ENCODE measurements at places on chromosomes 11 and 22.

DNA sequence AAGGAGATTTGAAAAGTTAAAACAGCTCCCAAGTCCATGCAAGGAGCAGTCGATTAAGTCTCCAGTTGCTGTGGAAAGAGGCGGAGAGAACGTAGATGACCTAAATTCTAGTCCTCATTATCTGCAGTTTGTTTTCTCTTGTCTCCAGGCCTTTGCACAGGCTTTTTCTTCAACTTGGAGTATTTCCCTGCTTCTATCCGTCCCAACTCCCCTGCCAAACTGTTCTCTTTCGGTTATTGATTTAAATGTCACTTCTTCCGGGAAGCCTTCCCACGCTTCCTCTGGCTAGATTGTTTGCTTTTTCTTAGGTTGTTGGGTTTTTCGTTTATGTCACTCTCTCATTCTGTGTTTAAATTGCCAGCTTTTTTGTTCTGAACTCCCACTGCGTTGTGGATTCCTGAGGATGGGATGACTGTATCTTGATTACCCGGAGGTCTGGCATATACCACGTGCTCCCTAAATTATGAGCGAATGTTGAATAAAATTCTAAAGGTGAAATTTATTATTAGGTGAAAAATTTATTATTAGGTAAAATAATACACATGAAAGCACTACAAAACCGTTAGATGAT is 463 bp downstream of the TMEM126B start:
- DNase-seq, result peak; percentile 10

DNA sequence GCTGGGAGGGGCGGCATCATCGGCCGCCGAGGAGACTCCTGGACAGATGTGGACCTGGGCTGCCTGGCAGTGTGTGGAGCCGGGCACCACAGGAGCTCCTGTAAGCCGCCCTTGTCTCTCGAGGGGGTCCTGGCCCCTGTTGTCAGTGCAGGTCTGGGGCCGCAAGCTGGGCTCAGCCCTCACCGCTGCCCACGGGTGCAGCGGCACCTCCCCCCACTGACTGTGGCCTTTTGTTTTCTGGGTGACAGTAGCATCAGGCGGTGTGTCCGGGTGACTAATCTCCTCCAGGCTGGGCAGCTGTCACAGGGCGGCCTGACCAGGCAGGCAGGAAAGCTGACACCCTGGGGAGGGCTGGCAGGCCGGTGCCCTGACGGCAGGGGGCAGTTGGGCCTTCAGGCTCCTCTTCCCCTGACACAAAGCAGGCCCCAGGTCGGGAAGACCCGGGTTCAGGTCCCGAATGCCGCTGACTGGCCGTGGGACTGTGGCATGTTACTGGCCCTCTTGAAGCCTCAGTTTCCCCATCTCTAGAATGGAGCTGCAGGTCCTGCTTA is 16.3 kb downstream of the DGKZ start:
- DNase-seq, result no peak

DNA sequence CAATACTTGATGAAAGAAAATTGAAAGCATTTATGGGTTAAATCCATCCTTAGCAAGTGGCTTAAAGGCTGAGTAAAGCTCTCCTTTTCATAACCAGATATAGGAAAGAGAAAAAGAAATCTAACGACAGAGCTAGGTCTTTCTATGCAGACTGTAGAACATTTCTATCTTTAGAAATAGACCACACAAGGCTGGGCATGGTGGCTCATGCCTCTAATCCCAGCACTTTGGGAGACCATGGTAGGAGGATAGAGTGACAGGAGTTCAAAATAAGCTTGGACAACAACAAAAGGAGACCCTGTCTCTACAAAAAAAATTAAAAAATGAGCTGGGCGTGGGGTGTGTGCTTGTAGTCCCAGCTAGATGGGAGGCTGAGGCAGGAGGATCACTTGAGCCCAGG is 90.7 kb downstream of the APOL5 start:
- DNase-seq, result no peak

GRCh38 chr11:7591987-7592386 is 78.2 kb downstream of the PPFIBP2 start:
- DNase-seq, result no peak

DNA sequence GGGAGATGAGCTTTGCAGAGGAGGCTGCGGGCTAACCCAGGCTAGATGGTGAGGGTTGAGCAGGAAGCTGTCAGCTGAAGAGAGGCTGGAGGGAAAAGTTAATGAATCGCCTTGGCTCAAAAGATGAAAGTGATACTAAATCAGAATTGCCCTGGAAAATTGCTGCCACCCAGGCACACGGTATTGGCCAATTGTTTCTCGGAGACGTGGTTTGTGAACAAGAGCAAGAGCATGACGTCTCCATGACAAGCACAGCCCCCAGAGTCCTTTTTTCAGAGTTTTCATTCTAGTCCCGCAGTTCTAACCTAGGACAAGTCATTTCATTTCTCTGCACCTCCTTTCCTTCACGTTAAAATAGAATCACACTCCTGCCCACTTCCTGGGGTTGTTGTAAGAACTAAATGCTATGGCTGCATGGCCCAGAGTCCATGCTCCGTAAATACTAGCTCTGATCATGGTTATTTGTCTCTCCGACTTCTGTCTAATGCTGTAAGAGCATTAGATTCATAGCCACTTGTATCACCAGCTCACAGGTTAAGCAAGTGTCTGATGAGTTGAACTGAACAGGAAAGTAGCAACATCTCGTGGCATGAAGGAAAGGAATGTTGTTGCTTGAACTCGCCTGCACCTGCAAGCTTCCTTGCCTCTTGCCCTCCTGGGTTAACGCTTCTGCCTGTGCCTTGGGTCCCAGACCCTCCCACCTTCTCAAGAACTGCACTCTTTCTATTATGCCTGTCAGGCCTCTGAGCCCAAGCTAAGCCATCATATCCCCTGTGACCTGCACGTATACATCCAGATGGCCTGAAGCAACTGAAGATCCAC is 33.8 kb upstream of the NUP50 start:
- no peak for DNase-seq

DNA sequence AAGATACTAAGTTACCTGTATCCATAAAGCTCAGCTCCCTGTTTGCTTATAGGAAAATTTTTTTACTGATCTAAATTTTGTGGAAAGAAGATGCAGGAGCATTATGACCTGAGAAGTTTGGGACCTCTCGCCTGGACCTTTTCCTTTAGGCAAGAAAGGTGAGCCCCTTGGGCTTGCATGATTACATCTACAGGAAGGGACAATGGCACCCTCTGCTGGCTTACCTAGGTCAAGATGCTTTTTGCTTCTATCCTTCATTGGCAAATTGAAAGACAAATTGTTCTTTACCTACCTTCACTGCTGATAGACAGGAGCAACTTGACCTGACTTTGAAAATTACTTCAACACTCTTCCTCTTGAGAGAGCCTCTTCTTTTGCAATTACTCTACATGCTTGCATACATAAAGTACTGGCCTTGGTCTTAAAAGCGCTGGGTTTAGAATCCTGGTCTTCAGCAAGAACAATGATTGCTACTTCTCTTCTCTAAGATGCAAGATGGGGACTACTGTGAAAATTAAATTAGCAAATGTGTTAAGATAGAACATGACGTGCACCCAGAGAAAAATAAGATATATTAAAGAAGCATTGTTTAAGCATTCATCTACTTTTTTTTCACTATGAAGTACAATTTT is 147.2 kb downstream of the TRPC6 start:
- peak; percentile 39 for DNase-seq

GRCh38 chr22:30777587-30777986 is 82.9 kb downstream of the OSBP2 start:
- DNase-seq, result no peak

GRCh38 chr11:20731676-20732215 is 62.4 kb downstream of the NELL1 start:
- no peak for DNase-seq

- DNase-seq, result peak; percentile 96
These were observed 723.0 kb downstream of the KCNA4 start for GRCh38 chr11:29293825-29294224.

GRCh38 chr22:39298241-39298987 is 21.0 kb downstream of the RPL3 start:
- no peak for DNase-seq

GRCh38 chr22:19637408-19638281 is 76.7 kb upstream of the SEPTIN5 start:
- no peak for DNase-seq

DNA sequence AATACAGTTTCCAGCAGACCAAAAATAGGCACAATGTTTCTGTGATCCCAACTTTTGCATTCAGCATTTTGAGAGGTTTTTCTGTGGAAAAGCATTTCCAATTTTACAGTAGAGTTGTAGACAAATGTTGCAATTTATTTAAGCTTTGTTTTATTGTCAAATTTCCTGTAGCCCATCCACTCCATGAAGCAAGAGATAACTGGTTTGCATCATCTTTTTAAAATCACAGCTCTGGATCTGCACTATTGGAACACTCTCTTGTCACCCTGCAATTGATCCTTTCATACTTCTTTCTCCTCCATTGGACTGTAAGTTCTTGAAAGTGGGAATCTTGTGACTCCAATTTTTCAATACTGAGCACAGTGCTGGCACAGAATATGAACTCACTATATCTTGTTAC is 86.0 kb downstream of the MAML2 start:
- no peak for DNase-seq

- no peak for DNase-seq
These were observed 324.6 kb downstream of the CADM1 start for GRCh38 chr11:115179636-115180035.

- DNase-seq, result no peak
These were observed 314.2 kb upstream of the SORL1-AS1 start for GRCh38 chr11:121766991-121767390.

- DNase-seq, result no peak
These were observed 40.7 kb downstream of the LMO1 start for GRCh38 chr11:8222820-8223512.

- DNase-seq, result peak; percentile 61
These were observed 301.8 kb upstream of the SORL1-AS1 start for GRCh38 chr11:121754598-121754997.

- no peak for DNase-seq
These were observed 87.9 kb downstream of the ALX4 start for GRCh38 chr11:44221992-44222391.

- DNase-seq, result no peak
These were observed 59.3 kb downstream of the CD82 start for GRCh38 chr11:44624761-44625221.

GRCh38 chr11:102268083-102268984 is 49.0 kb upstream of the BIRC3 start:
- peak; percentile 67 for DNase-seq

DNA sequence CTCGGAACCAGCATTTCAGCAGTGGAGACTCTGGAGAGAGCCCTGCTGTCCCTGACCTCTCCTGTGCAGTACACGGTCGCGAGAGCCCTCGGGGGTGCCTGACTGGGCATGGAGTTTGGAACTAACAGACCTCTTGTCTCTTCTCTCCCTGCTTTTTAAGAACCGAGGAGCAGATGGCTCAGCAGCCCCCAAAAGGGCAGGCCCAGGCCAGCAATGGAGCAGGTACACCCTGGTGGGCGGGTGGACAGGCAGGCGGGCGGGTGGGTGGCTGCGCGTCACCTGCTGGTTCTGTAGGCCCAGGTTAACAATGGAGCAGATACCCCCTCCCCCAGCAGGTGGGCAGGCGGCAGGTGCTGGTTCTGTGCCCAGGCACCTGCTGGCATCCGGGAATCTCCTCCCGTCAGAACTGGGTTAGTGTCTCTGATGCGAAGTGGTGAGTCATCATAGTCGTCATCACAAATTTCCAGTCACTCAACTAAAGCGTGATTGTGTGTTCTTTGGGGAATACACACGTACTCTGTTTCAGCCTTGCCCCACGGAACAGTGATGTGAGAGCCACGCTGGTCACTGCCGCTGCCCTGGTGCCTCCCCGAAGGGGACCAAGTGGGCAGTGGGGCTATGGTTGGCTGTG is 41.1 kb downstream of the GRAMD4 start:
- DNase-seq, result peak; percentile 67

GRCh38 chr11:64492561-64492960 is 98.5 kb upstream of the SLC22A12 start:
- no peak for DNase-seq

DNA sequence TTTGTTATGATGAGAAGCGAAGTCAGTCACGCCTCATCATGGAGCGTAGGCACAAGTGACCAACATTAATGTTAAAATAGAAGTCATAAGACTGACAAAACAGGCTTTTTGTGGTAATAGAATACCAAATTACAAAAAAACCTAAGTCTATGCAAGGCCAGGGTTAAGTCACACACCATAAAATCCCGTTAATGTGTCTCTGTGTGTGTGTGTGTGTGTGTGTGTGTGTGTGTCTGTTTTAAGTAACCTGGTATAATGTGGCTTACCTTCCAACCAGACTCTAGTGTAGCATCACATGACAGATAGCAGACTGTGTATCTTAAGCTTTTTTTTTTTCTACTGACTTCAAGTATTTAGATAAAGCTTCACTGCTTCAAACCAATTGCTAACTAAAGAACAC is 38.0 kb downstream of the C11orf71 start:
- DNase-seq, result no peak

DNA sequence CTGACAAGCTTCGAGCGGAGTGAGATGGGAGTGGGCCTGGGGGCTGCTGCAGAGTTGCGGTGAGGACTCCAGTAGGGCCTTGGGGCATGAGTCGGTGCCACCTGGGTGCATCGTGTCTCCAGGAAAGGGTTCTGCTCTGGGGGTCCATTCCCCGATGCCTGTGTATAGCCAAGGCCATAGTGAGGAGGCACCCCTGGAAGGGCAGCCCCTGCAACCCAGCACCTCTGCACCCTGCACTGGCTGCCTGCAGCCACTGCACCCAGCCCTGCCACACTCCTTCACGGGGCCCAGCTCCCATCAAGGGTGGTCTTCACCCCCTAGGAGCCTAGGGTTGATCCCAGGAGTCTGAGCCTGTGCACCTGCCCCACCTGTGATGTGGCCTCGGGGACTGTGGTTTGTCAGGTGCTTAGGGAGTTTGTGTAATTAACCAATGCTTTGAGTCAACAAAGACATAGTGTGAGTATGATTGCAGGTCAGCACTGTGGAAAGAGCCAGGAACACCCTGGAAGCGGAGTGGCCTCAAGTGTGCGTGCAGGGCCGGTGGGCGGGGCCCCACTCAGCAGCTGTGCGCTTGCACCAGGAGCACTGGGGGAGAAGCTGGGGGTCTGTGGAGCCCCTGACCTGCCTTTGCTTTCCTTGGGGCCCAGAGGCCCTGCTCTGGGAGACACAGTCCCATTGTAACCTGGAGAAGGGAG is 1299.3 kb downstream of the BRD1 start:
- no peak for DNase-seq

GRCh38 chr11:1196516-1197391 is 26.1 kb upstream of the MUC5B start:
- DNase-seq, result no peak

GRCh38 chr22:43530349-43531201 is 118.8 kb downstream of the MPPED1 start:
- no peak for DNase-seq

DNA sequence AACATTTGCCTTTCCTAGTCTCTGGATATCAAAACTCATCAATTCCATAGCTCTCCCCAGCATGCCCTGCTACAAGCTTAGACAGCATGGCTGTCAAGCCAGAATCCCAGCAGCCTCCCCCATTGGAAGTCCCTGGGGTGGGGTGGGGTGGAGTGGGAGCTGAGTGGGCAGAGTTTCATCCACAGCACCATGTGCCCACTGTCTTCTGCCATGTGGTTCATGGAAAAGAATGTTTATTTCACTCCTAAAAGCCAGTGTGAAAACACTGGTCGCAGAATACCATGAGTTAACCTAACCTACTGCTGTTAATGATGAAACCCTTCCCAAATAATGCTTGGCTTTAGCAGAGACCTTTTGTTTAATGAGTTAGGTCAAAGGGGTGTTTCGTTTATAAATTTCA is 80.2 kb upstream of the KIRREL3 start:
- no peak for DNase-seq
